ENCODE measurements at places on chromosomes 1 and 21. TPM values are rescaled to one million over a fixed set of nuclear protein-coding genes. Genes with fewer than 3 reads are reported as not detected.
A peak's percentile ranks its signal among the peaks of the same experiment; 100 is the strongest.

- DNase-seq: no peak
- H3K36me3 ChIP-seq: no peaks in the 10 kb centered on the region
- H3K4me1 ChIP-seq: no peaks in the 10 kb centered on the region
- no peak overlapping the region for H3K27ac ChIP-seq
- no peak overlapping the region for H3K4me3 ChIP-seq
- H3K27me3 ChIP-seq: no peaks in the 10 kb centered on the region
Measured at GRCh38 chr1:199422206-199422605, 605.3 kb upstream of the NR5A2 start.

DNA sequence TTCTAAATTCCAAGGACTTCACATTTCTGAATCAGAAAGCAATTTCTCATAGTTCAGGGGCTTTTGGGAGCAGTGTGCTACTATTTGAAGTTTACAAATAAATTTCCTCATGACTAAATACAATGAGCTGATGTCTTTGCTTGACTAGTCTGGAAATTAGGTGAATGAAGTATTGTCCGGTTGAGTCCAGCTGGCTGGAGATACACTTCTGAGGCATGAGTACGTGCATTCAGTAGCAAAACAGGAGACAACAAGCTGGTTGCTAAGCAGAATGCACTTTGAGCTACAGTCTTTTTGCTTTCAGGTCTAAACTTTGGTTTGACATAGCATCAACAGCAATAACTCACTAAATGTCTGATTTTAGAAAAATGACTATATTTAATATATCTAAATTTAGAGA lies 27.1 kb downstream of the ZNHIT6 start:
- peaks cover 25% of the 10 kb centered on the region for H3K36me3 ChIP-seq
- H3K27ac ChIP-seq: no peak overlapping the region
- DNase-seq: no peak
- H3K4me1 ChIP-seq: peaks cover 12% of the 10 kb centered on the region

DNA sequence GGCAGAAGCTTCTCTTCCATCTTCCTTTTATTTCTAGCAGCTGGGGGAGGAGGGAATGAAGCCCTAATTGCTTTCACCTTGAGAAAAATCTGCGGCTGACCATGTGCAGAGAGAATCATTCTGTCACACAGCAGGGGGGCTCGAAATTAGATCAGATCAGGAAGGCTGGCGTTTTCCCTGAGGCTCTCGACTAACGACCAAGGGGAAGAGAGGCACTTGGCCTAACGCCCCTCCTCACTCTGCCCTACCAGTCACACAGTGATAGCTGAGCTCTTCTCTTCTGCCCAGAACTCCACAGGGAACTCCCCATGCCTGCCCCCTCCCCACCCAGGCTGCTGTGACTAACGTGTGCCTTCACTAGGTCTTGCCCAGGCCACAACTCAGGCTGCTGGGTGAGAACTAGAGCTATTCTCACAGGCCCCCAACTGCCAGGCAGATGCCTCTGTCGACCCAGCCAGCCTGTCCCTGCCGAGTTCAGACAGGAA lies 26.5 kb upstream of the KHDRBS1 start:
- no peaks in the 10 kb centered on the region for H3K36me3 ChIP-seq
- no peaks in the 10 kb centered on the region for H3K27me3 ChIP-seq
- no peak overlapping the region for H3K27ac ChIP-seq
- no peak for DNase-seq
- no peak overlapping the region for H3K4me3 ChIP-seq

DNA sequence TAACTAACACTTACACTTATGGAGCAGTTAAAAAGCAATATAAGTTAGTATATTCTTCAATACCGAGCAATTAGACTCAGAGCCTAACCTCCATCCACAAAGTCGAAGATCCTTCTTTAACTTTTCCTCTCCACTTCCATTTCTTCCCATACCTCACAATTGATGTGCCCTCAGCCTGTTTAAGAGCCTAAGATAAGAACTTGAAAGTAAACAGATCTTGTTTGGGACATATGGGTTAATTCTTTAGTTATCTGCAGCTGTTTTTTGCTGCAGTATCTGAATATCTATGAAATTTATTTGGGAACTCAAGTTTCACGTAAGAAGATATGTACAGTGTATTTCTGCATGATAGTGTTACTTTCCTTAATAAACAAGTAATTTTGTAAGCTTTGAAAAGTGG lies 51.5 kb downstream of the MIGA1 start:
- H3K4me3 ChIP-seq: no peak overlapping the region
- H3K36me3 ChIP-seq: no peaks in the 10 kb centered on the region
- H3K27ac ChIP-seq: peak overlapping the region; percentile 97
- DNase-seq: no peak
- H3K27me3 ChIP-seq: no peaks in the 10 kb centered on the region
- H3K4me1 ChIP-seq: peaks cover 69% of the 10 kb centered on the region

- no peak for DNase-seq
- H3K27ac ChIP-seq: no peak overlapping the region
- no peaks in the 10 kb centered on the region for H3K27me3 ChIP-seq
- H3K4me1 ChIP-seq: no peaks in the 10 kb centered on the region
Measured at GRCh38 chr21:41098481-41099042, 69.4 kb upstream of the BACE2 start.

- no peaks in the 10 kb centered on the region for H3K27me3 ChIP-seq
- no peak overlapping the region for H3K4me3 ChIP-seq
- H3K27ac ChIP-seq: peak overlapping the region; percentile 34
- no peak for DNase-seq
- H3K36me3 ChIP-seq: no peaks in the 10 kb centered on the region
- H3K4me1 ChIP-seq: peaks cover 19% of the 10 kb centered on the region
Measured at GRCh38 chr1:21956720-21957552, 19.8 kb upstream of the HSPG2 start.

DNA sequence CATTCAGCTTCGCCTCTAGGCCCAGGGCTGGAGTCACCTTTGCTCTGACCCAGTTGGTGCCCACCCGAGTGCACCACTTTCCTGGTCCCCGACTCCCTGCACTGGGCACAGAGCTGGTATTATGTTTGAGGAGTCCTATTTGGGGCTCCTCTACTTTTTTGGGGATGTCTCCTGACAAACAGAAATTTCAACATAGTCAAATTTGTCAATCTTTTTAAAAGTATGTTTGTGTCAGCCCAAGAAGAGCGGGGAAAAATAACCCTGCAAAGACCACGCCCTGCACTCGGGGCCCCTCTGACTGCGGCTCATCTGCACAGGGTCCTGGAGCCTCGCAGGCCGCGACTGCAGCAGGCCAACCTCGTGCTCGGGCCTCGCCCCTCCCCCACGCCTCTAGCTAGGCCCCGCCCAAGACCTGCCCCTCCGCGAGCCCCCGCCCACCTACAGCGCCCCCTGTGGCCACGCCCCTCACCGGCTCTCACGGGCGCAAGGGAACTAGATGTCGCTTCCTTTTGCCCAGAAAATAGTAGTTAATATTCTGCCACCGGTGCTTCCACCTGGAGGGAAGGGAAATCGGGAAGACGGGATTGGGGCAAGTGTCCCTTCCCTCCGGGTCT lies 11.4 kb downstream of the FAM229A start:
- peaks cover 24% of the 10 kb centered on the region for H3K4me1 ChIP-seq
- peak overlapping the region; percentile 95 for H3K27ac ChIP-seq
- DNase-seq: peak; percentile 74

GRCh38 chr1:167671727-167672511 lies 41.9 kb downstream of the RCSD1 start:
- H3K36me3 ChIP-seq: no peaks in the 10 kb centered on the region
- H3K27ac ChIP-seq: peak overlapping the region; percentile 87
- H3K4me1 ChIP-seq: peaks cover 73% of the 10 kb centered on the region
- no peak overlapping the region for H3K4me3 ChIP-seq
- no peaks in the 10 kb centered on the region for H3K27me3 ChIP-seq
- DNase-seq: no peak

DNA sequence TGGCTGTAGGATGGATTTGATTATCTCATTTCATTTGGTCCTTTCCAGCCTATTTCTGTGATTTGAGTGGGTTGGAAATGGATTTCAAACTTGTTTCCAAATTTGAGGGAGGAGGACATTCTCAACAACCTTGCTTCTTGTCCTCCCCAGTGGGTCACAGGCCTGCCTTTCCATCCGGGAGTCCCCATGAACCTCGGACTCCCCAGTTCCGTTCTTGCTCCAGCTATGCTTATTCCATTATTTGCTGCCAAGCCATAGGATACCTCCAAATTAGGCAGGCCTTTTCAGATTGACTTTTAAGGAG lies 97.8 kb downstream of the DUSP10 start:
- no peaks in the 10 kb centered on the region for H3K36me3 ChIP-seq
- no peak overlapping the region for H3K4me3 ChIP-seq
- H3K27ac ChIP-seq: no peak overlapping the region
- no peak for DNase-seq

DNA sequence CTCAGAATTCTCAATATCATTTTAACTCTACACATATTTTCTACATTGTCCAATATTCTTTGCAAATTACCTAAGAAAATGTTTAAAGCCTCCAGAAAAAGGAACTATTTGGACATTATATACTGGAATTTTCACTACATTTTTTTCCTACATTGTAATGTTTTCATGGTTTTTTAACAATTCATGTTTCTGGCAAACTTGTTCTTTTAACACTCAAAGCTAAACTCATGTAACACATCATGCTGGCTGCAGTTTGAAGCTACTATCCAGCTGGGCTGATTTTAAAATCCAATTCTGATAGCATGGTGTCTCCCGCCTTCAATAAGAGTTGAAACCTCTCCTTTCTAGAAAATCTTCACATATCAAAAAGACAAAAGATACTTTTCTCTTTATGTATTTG lies 52.0 kb downstream of the TGFBR3 start:
- DNase-seq: no peak
- H3K36me3 ChIP-seq: no peaks in the 10 kb centered on the region
- peaks cover 28% of the 10 kb centered on the region for H3K4me1 ChIP-seq

The CAPN9 gene
- not detected for total RNA-seq

All from gastrocnemius medialis (tissue), 4 donors.